Vagina (tissue), 2 donors: ENCODE measurements at places on chromosomes 3 and 15.
A peak's percentile ranks its signal among the peaks of the same experiment; 100 is the strongest.

DNA sequence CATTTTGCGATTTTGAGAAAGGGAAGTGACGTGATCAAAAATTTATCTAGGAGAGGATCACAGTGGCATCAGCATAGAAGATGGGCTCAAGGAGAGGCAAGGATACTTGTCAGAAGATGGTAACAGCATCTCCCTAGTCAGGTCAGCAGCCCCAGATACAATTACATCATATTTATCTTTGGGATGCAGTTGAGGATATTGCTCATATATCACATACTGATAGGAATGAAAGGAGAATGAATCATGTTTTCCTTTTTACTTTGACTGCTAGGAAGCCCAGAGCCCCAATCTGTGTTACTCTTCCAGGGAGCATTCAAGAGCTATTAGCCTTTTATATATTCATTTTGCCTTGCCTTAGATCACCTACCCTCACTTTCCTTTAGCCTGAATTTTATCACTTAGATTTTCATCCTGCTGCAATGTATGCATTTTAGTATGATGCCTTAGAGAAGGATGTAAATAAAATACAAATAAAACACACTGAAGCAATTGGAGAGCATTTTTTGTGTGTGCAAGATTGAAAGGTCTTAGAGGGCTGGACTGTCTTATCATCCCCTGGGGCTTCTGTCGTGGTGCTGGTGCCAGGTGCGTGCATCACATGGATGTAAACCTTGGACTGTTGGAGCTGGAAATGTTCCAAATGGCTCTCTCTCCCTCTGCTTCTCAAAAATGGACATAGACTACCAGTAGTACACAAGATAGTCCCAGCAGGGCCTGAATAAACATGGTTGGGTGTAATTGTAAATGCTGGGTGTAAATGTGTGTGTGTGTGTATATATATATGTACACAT, 40.3 kb downstream of the CORO2B start:
- DNase-seq, result no peak

DNA sequence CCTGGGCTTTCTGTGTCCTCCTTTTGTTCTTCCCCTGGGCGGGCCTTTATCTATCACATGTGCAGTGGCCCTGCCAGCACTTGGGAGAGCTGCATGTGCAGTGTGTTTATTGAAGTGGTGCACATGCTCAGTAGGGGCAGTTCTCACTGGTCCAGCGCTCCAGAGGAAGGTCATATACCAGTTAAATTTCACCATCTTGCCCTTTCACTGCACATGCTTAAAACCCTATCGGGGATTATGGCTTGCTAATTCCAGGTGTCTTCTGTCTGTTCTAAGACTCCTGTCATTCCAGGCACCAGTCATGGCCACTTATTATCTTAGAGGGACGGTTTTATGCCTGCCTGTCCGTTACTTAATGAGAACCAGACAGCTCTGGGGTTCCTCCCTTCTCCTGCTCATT, 52.2 kb downstream of the ROPN1B start:
- peak; percentile 56 for DNase-seq

GRCh38 chr15:44023176-44023575, 171.9 kb downstream of the FRMD5 start:
- DNase-seq, result no peak

GRCh38 chr3:157836022-157836421, 270.2 kb downstream of the SHOX2 start:
- no peak for DNase-seq

- DNase-seq, result no peak
These were observed 52.7 kb downstream of the CHST2 start for GRCh38 chr3:143172062-143172794.

DNA sequence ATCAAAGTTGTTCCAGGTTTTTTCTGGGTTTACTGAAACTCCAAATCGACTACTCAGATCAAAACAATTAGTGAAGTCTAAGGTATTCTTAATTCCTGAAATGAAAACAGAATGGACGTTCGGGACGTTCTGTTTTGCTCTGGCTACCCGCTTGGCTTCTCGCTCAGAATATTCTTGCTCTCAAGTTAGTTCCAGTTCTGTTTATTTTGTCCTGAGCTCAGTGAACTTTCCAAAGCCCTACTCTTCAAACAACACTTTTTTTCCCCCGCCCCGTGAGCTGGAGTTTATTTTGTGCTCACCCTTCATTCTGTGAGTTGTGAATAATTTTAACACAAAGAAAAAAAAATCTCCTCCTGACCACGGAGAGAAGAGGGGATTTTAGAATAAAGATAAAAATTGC, 72.6 kb downstream of the SAMMSON start:
- no peak for DNase-seq

DNA sequence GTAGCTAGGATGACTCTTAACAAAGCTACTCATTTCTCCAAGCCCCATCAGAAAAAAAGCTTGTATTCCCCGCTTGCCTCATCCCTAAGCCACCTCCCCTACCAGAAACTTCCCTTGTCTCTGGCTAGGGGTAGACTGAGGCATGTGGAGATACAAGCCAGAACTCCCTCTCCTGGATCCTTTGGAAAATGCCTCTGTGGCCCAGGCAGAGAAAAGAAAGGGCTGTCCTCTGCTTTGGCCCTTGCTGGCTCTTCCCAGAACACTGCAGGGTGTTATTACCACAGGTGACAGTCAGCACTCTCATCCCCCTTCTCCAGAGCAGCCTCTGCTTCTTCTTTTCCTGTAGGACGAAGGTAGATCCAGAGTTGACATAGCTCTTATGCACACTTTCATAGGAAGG, 15.2 kb downstream of the RMDN3 start:
- no peak for DNase-seq
